ENCODE measurements at places on chromosomes 3 and 15. TPM values are rescaled to one million over a fixed set of nuclear protein-coding genes. Genes with fewer than 3 reads are reported as not detected.

The FBXO22 gene
- 179 TPM for total RNA-seq

The LXN gene
- not detected for total RNA-seq

DNA sequence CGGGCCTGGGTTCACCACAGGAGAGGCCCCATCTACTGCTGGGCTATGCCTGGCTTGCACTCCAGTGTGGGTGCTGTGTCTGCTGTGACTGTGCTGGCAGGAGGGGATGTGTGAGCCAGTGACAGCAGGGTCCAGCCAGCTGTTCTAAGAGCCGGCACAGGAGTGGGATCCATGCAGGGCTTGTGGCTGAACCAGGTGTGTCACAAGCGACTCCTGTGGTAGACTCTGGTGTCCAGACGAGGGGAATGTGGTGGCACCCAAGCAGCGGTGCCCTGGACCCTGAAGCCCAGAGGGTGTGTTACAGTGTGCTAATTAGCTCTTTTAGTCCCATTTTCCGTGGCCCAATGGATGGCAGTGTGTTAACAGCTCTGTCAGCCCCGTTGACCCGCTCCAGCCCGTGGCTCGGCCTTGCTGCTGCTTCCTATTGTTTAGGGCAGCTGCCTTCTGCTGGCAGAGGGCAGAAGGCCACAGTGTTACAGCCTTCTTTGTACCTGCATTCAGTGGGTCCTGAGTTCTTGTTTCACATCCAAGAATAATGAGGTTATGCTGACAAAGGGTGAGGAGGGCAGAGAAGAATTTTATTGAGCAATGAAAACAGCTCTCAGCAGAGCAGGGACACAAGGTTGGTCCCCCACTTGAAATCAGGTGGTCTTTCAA lies 78.5 kb upstream of the RNU6-1 start:
- no peak overlapping the region for H3K4me3 ChIP-seq
- no peak for DNase-seq
- H3K36me3 ChIP-seq = no peaks in the 10 kb centered on the region
- H3K4me1 ChIP-seq = peaks cover 83% of the 10 kb centered on the region
- no peaks in the 10 kb centered on the region for H3K27me3 ChIP-seq

DNA sequence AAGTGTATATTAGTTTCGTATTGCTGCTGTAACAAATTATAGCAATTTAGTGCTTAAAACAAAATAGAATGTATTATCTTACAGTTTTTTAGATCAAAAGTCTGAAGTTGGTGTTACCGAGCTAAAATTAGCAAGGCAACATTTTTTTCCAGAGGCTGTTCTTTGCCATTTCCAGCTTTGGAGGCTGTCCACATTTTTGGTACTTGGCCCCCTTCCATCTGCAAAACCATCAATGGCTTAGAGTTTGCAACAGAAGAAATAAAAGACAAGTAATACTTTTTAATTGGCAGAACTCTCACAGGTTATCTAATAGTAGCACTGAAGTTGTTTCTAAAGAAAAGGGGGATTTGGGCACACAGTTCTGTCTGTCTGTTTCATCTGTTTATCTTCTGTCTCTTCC lies 1248.5 kb downstream of the ROBO1 start:
- H3K27ac ChIP-seq = no peak overlapping the region
- H3K36me3 ChIP-seq = no peaks in the 10 kb centered on the region
- H3K4me3 ChIP-seq = no peak overlapping the region
- DNase-seq = no peak

- H3K36me3 ChIP-seq = no peaks in the 10 kb centered on the region
- H3K27ac ChIP-seq = no peak overlapping the region
- H3K4me1 ChIP-seq = peaks cover 10% of the 10 kb centered on the region
- H3K4me3 ChIP-seq = no peak overlapping the region
- no peak for DNase-seq
Measured at GRCh38 chr3:10680796-10681195, 135.2 kb upstream of the SLC6A11 start.

The LRRK1 gene
- 0.07 TPM for total RNA-seq

The PATL2 gene
- total RNA-seq = not detected

GRCh38 chr3:148441191-148441590 lies 256.5 kb upstream of the AGTR1 start:
- no peak overlapping the region for H3K4me3 ChIP-seq
- H3K36me3 ChIP-seq = no peaks in the 10 kb centered on the region
- no peaks in the 10 kb centered on the region for H3K27me3 ChIP-seq
- H3K27ac ChIP-seq = no peak overlapping the region
- no peak for DNase-seq

- peaks cover 19% of the 10 kb centered on the region for H3K4me1 ChIP-seq
- no peak overlapping the region for H3K27ac ChIP-seq
Measured at GRCh38 chr3:66450390-66451022, 50.3 kb downstream of the LRIG1 start.
